Small intestine (tissue), 16 donors: ENCODE measurements at places on chromosomes 7 and 10. TPM values are rescaled to one million over a fixed set of nuclear protein-coding genes. Genes with fewer than 3 reads are reported as not detected.

The MACC1 gene
- 3.5 TPM for polyA plus RNA-seq

The ALOX5 gene
- 13.0 TPM for polyA plus RNA-seq

The CTBP2 gene
- polyA plus RNA-seq, result 38.1 TPM

The ARMC3 gene
- not detected for polyA plus RNA-seq

The CDC14C gene
- polyA plus RNA-seq, result not detected

DNA sequence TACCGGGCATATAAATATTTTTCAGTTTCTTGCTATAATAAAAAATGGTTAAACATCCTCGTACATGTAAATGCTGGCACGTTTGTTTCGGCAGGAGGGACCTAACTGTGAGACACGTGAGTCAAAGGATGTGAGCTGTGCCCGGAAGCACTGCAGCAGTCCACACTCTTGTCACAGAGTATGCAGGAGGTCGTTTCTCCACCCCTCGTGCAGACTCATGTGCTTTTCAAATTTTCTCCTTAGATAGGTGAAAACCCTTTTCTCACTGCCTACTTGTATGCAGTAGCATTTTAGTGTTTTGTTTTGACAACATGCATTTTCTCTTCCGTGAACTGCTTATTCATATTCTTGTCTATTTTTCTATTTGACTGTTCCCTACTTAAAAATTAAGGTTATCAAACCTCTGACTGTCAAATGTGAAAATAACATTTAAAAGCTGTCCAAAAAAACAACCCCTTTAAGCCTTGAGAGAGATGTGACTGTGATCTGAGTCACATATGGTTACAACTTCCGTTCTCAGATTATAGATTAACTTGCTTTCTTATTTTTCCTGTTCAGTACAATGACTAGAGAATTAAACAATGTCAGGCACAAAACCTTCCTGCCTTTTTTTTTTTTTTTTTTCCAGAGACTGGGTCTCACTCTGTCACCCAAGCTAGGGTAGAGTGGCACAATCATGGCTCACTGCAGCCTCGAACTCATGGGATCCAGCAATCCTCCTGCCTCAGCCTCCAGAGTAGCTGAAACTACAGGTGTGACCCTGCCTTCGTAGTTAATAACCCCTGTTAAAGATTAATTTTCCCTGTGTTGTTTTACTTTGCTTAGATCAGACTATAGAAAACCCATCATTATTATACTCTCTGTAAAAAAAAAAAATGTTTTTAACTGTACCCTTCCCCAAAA lies 45.1 kb downstream of the DPY19L1 start:
- DNase-seq, result peak; percentile 28

GRCh38 chr7:44441079-44441478 lies 49.4 kb downstream of the NUDCD3 start:
- no peak for DNase-seq

DNA sequence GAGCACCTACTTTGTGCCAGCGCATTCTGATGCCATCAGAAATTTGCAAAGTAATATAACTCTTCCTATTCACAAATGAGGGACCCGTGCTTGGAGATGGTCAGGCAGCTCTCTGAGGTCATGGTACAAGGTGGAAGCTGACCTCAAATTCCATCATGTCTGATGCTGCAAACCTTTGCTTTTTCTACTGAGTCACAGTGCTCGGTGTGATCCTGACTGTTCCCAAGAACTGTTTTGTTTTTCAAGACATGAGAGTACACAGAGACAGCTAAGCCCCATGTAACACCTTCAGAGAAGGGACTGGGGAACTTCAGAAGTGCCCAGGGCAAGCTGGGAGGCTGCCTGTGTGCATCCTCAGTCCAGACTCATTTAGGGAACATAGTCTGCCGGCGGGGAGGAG lies 111.3 kb downstream of the FRMD4A start:
- DNase-seq, result no peak

GRCh38 chr10:97434055-97434454 lies 8.1 kb downstream of the PGAM1 start:
- DNase-seq, result no peak

- no peak for DNase-seq
Measured at GRCh38 chr10:110442746-110443145, 55.0 kb upstream of the DUSP5 start.

DNA sequence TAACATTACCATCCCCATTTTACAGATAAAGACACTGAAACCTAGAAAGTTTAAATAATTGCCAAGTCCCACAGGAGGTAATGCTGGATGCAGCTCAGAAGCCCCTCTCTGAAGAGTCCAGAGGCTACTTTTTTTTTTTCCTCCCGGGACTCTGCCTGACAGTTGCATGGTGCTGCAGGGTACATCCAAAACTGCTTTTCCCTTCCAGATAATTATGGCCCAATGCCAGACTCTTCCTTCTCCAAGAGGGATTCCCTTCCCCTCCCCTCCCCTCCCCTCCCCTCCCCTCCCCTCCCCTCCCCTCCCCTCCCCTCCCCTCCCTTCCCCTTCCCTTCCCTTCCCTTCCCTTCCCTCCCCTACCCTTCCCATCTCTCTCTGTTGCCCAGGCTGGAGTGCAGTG lies 122.9 kb downstream of the LSMEM1 start:
- no peak for DNase-seq

DNA sequence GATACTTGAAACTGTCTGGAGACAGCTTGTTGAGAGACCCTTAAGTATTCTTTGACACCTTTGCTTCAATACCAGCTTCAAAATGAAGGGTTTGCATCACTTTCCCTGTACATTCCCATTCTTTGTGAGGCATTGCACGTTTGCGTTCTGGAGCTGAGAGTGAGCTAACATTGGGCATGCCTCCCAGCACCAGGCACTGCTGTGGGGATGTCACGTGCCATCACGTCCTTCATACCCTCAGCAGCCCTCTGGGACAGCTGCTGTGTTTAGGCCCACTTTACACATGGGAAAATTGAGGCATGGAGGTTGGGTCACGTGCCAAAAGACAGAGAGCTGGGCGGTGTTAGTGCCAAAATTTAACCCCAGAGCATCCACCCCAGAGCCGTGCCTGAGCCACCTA lies 66.2 kb upstream of the INSYN2A start:
- DNase-seq, result no peak

DNA sequence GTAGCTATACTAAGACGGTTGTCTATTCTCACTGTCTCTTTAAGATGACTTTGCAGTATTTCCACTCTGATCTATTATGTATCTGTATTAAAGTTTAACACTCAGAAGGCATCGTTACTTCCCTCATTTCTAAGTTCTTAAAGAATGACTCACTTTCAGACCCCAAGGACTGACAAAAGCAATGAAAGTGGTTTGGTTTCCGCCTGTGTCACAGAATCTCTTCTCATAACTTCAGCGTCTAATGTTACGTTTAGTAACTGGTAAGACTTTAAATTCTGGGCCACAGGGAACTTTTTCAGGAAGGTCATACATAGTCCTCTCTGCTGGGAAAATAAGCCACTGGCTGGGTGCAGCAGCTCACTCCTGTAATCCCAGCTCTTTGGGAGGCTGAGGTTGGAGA lies 892.0 kb upstream of the AUTS2 start:
- DNase-seq, result no peak

DNA sequence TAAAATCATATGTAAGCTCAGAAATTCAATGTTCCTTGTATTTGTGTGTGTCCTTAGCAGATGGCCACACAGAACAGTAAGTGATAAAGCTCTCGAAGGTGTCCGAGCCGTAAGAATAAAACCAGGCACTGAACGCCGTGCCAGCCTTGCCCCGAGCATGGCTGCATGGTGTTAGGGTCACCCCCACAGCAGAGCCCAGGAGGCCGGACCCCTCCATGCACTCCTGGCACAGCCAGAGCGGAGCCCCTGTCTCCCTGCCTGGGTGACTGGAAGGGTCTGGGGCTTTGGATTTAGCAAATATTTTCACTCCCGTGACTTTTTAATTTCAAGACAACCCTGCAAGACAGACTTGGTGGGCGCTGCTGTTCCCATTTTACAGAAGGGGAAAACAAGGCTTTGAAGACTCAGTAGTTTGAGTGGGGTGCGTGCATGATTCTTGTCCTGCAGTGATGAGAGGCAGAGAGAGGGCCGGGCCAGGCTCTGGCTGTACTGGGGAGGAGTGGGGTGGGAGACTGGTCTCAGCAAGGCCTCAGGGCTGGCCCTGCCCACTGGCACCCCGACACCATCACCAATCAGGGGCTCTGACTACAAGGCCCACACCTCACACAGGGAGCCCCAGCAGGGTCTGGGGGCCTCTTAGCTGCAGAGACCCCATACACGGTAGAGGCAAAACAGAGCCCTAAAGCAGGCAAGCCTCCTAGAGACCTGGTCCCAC lies 39.4 kb downstream of the VIPR2 start:
- DNase-seq, result no peak

GRCh38 chr10:46268076-46268881 lies 18.5 kb upstream of the ANTXRL start:
- DNase-seq, result peak; percentile 41
